ENCODE measurements at places on chromosomes 5 and 9. TPM values are rescaled to one million over a fixed set of nuclear protein-coding genes. Genes with fewer than 3 reads are reported as not detected.

Gene FBN2
- 21.8 TPM for polyA plus RNA-seq

Gene GADD45G
- polyA plus RNA-seq, result 10.5 TPM

Gene MYO10
- 30.7 TPM for polyA plus RNA-seq

Gene S1PR3
- 10.4 TPM for polyA plus RNA-seq

Gene DHFR
- polyA plus RNA-seq, result 50.7 TPM

Gene MLANA
- polyA plus RNA-seq, result 0.54 TPM

Gene MED22
- polyA plus RNA-seq, result 20.2 TPM

Gene PCDHGA2
- 1.3 TPM for polyA plus RNA-seq

Gene IL33
- 16.4 TPM for polyA plus RNA-seq

Gene ARL10
- 6.5 TPM for polyA plus RNA-seq

Gene GLDC
- 13.0 TPM for polyA plus RNA-seq
